CD4-positive, alpha-beta T cell treated with Interleukin-4 for 1 hour (primary cell): ENCODE measurements at places on chromosomes 5 and 9.

GRCh38 chr5:37955748-37956147, 115.9 kb upstream of the GDNF start:
- no peak for DNase-seq

DNA sequence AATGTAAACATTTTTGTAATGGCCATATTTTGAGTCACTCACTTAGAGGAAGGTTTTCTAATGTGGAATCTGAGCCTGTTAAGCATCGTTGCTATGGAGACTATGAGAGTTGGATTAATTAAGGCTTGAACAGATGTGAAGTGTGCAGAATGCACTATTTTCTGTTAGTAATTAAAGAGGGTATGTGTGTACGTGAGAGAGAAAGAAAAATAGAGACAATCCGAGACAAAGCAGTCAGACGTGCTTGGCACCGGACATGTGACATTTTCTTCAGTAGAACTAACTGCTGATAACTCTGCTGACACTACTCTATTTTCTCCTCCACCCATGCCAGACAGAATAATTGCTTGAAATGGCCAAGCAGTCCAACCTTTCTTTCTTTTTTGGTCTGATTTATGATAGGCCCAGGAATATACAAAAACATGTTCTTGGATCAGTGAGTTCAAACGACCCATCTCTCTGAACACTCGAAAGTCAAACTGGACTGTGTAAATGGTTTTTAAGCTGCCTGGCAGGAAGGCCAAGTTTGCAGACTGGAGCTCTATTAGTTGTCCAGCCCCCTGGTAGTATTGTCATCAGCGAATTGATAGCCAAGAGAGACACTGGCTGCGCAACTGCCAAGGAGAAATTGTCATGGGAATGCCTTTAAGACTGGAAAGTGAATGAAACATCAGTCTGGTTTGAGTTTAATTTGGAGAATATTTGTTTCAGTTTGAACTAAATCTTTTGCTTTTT, 322.1 kb downstream of the ARHGEF28 start:
- DNase-seq, result no peak

- no peak for DNase-seq
These were observed 41.1 kb downstream of the FGF1 start for GRCh38 chr5:142644640-142645361.

DNA sequence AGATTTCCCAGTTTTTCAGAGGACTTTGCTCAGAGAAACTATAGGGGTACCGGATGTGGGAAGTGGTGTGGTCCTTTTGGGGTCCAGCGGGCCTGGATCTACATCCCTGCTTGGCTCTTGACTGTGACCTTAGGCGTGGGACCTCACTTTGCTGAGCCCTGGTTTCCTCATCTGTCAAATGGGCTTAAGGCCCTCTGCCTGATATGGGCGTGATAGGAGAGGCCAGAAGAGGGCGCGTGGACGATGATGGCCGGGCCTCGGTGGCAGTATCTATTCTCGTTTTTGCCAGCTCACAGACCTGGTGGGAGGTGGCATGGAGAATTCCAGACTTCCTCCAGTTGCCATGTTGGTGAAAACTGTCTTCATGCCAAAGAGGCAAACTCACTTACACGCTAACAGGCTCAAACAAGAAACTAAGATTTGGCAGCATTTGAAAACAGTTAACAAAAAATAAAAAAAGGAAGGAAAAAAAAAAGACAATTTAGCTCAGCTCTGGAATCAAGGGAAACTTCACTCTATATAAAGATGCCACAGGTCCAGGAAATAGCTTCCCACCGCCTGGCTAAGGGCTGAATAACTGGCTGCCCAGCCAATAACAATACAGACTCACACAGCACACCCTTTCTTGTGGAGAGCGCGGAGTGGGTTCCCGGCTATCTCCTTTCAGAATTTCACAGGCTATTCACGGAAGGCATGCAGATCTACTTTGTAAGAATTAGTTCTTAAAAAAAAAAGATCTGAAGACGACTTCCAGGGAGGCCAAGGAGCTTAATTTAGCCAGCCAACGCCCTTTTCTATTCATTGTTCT, 1.7 kb downstream of the SH3PXD2B start:
- DNase-seq, result no peak

DNA sequence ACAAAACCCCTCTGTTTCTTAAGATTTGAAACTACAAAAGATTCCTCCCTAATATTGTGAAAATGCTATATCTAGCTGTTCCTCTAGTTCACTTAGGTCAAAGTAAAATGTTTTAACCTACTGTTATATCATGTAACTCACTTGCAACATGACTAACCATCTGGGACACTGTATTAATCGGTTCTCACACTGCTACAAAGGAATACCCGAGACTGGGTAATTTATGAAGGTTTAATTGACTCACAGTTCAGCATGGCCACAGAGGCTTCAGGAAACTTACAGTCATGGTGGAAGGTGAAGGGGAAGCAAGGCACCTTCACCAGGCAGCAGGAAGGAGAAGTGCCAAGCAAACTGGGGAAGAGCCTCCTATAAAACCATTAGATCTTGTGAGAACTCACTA, 34.7 kb downstream of the DIMT1 start:
- DNase-seq, result no peak

GRCh38 chr9:129440435-129441186, 180.3 kb downstream of the C9orf50 start:
- no peak for DNase-seq

DNA sequence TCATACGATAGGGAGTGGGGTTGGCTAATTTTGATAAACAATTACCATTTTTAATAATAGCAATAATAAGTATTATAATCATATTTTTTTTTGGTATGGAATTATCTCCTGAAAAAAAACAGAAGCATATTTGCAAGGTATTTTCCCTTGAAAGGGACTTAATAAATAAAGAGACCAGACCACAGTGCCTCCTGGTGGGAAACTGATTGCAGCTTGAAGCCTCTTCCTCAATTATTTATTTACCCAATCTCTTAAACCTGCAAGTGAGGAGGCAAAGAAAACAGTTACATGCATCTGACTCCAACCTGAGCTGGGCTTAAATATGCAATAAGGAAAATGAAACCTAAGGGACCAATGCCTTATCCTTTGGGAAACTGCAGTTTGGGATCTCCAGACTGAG, 388.1 kb upstream of the ACO1 start:
- DNase-seq, result no peak
